C1 segment of cervical spinal cord (tissue), 14 donors: ENCODE measurements at places on chromosomes 12 and 14.

DNA sequence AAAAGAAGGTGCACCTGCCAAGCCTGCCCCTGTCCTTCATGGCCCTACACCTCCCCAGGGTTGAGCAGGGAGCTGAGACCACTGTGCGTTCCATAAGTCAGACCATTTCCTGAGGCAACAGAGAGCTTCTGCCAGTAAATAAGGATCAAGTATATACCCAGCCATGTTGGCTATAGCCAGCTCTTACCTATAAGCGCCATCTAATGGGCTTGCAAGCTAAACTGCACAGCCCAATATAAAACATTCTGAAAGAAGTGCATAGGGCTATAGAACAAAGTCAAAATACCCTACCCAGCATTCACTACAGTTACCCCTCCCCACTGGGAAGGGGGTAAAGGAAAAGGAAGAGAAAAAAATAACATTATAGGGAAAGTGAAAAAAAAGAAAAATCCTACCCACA, 59.3 kb upstream of the SCAF11 start:
- no peak for DNase-seq

GRCh38 chr14:75437201-75438143, 9.7 kb downstream of the JDP2 start:
- DNase-seq = no peak

GRCh38 chr12:130401703-130402102, 64.0 kb downstream of the PIWIL1 start:
- DNase-seq = no peak

GRCh38 chr12:76715332-76715731, 48.6 kb upstream of the ZDHHC17 start:
- no peak for DNase-seq

DNA sequence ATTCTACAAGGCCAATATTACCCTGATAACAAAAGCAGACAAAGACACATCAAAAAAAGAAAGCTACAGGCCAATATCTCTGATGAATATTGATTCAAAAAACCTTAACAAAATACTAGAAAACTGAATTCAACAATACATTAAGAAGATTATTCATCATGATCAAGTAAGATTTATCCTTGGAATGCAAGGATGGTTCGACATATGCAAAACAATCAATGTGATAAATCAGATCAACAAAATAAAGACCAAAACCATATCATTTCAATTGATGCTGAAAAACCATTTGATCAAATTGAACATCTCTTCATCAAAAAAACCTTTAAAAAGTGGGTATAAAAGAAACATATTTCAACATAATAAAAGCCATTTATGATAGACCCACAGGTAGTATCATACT, 117.3 kb downstream of the CPNE8 start:
- no peak for DNase-seq

GRCh38 chr12:10358969-10359368, 30.9 kb downstream of the KLRK1 start:
- no peak for DNase-seq

GRCh38 chr14:61598980-61599379, 96.3 kb upstream of the HIF1A start:
- DNase-seq = no peak

GRCh38 chr12:64992116-64992515, 129.0 kb downstream of the WIF1 start:
- no peak for DNase-seq

GRCh38 chr14:69753860-69754259, 13.1 kb upstream of the SRSF5 start:
- DNase-seq = no peak

- DNase-seq = no peak
Observed at GRCh38 chr12:107362960-107363359, 269.6 kb upstream of the CRY1 start.

DNA sequence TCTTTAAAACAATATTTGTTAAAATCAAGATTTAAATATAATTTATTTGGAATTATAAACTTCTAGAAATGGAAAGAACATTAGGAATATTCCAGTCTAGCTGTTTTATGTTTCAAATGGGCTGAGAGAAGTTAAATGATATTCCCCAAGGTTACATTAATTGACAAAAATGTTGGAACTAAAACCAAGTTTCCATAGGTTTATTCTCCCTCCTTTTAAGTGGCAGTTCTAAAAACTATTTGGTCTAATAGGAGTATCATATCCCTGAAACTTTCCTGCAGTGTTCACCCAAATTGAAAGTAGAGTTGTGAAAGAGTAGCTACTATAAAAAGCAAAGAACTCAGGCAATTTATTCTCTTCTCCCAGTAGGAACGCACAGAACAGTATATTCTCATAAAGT, 1185.5 kb downstream of the LRFN5 start:
- no peak for DNase-seq

GRCh38 chr14:87691042-87691881, 301.7 kb downstream of the GALC start:
- DNase-seq = no peak

GRCh38 chr12:40168868-40169267, 55.9 kb upstream of the LRRK2 start:
- DNase-seq = no peak

- no peak for DNase-seq
Observed at GRCh38 chr12:105670672-105671071, 340.2 kb downstream of the C12orf75 start.

DNA sequence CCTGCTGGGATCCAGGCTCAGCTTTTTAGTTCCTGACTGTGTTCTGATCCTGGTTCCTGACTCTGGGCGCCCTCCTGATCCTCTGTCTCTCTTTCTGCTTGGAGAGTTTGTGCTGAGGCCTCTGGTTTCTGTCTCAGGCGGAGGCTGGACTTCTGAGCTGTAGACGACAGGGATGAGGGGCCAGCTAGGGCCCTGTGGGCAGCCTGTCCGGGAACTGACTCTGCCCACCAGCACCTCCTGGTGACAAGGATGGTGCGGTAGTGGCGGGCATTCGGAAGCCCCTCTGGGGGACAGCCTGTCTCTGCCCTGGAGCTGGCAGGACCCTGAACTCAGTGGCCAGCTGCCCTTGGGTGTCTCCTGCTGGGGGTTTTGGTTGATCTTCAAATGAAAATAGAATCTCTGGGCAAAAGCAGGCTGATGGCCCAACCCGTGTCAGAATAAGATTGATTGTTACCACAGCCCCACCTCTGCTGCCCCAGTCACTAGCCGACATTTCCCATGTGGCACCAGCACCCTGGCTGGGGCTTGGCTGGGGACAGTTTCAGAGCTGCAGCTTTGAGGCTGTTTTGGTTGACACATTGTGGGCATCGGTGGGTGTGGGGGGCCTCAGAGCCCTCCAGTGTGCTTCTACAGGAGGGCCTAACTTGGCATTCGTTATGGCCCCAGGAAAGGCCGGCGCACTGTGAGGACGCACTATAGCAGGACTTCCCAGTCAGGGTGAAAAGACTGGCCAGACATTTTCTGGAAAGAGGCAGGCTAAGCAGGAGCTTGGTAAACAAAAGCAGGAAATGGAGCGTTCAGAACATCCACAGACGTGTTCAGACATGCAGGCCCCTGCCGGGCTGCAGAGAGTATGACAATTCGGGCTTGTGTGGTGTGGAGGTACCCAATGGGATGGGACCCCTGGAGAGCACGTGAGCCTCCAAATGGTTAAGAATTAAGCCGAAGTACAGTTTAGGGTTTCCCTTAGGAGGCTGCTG, 16.2 kb downstream of the KRT80 start:
- DNase-seq = no peak

- no peak for DNase-seq
Observed at GRCh38 chr14:63874223-63874622, 21.4 kb downstream of the SYNE2 start.

GRCh38 chr12:132222096-132222807, 78.0 kb downstream of the NOC4L start:
- peak; percentile 13 for DNase-seq

DNA sequence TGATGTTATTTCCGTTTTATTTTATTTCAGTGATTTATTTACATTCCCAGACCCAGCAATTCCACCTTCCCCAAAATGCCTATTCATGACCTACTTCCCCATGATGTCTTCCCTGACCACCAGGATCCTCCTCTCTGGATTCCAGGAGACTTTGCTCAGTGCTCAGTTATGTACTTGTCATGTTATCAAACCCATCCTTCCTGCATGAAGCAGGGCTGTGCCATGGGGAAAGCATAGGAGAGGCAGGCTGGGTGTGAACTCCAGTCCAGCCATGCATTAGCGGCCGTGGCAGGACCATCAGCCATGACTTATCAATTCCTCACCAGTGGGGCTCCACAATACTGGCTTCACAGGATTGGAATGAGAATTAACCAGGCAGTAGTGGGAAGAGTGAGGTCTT, 57.8 kb downstream of the B4GALNT3 start:
- DNase-seq = no peak

GRCh38 chr12:13119826-13120225, 16.4 kb upstream of the GSG1 start:
- DNase-seq = no peak

DNA sequence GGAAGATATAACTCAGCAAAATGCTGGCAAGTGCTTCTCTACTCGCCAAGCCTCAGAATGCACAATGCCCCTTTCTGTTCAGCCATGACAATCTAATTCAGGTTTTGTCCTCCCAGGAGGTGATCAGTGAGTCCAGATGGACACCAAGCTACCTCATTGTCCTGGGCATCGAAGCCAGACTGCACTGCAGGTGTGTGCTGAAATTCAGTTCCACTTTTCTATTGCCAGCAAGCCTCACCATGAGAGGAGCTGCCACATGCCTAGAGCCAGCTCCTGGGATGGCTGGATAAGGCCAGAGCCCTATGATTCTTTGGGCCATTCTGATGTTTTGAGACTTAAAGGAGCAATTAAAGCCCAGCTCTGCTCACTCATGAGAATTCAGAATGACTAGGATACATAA, 186.7 kb downstream of the GRIN2B start:
- no peak for DNase-seq

DNA sequence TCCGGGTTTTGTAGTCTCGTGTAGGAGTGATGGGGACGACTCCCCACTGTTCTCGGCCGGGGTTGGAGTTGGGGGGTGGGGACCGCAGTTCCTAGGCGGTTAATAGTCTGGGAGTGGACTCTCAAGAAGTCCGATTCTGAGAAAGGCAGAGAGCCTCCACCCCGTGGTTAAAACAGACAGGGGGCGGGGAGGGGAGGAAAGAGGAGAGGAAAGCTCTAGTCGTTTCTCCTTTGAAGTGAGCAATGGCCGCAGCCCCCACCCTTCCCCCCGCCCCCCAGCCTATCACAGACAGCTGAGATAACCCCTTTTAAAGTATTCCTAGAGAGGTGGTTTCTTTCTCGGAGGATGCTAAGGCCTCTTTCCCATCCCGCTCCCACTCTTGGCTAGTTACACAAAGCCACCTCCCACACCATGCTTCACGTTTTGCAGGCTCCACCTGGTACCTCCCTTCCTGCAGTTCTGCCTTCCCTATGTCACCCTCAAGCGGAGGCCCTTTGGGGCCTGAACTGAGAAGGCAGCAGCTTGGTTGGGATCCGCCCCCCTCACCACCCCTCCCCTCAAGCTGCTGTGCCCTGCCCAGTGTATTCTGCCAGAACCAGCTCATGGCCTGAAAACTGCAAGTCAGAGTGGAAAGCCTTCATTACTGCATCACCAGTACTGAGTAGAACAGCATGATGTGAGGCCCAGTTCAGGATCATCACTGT, 853 bp downstream of the USP5 start:
- DNase-seq = no peak

- no peak for DNase-seq
Observed at GRCh38 chr12:16271062-16271461, 6.4 kb downstream of the SLC15A5 start.

DNA sequence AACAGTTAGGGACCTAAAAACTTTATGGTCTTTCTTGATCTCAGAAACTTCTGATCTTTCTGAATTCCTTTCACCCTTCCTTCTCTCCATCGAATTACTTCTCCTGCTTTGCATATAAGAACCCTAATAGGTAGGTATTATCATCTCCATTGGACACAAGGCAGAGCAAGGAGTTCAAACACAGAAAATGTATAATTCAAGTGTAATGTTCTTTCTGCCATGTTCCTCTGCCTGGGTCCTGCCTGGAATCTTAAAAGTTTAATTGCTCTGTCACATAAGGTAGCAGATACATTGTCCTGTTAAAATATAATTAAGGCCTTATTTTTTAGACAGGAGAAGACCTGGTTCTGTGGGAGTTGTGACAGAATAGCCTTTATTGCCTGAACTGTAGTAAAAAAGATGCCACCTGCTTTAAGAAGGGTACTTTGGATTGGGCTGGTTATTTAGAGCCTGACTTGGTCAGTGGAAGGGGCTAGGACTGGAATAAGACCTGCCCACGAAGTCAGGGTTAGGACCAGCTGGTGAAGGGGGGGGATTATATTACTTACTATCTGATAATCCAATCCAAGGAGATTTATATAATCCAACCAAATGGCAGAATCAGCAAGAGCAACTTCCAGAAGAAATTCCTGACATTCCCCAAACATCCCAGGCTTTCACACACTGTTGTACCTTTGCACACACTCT, 10.4 kb downstream of the G2E3 start:
- DNase-seq = no peak

DNA sequence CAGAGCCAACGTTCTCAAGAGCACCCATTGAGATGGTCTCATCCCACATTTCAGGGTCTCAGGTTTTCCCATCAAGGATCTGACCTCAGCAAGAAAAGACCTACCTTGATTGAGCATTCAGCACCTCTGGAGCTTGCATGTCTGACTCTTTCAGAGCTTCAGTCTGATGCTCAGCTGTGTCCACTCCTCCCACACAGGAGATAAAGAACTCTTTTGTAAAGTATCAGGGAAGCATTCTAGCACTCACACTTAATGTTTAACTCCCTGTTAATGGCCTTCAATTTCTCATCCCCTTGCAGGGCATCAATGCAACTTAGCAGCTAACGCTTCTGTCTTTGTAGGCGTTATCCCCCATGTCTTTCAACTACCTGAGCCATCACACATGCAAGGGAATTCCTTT, 124.1 kb downstream of the GALC start:
- no peak for DNase-seq

DNA sequence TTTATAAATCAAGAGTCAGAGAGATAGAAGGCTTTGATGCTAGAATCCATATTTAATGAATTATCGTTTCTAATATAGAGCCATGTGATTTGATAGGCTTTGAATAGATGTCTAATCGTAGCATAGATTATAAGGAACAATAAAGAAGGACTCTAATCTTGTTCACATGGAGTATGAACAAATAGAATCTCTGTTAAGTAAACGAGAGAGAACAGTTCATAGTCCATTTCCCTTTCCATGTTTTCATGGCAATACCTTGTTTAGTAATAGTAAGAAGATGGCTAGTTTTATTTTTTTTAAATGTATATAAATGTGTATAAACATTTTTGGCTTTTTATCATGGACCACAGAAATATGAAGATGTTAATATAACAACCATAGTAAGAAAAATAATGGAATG, 32.3 kb upstream of the RAD51AP1 start:
- no peak for DNase-seq
